Activated T-helper 1 cell treated with anti-CD3 and anti-CD28 coated beads, Interleukin-12 subunit alpha, Interleukin-12 subunit beta, Interleukin-2, Interleukin-4 antibody, amounts not matched to agents 30 ng/mL and 10 ng/mL and 1 ng/mL, durations not matched to agents 14 hours and 24 hours and 36 hours (primary cell): ENCODE measurements at places on chromosomes 1 and 21. TPM values are rescaled to one million over a fixed set of nuclear protein-coding genes. Genes with fewer than 3 reads are reported as not detected.

- no peaks in the 10 kb centered on the region for H3K27me3 ChIP-seq
- H3K27ac ChIP-seq: peak overlapping the region; percentile 24
- no peak for DNase-seq
- no peak overlapping the region for H3K4me3 ChIP-seq
Observed at GRCh38 chr1:212121779-212122178, 86.2 kb downstream of the DTL start.

GRCh38 chr1:200334661-200335256, 75.1 kb downstream of the ZNF281 start:
- no peaks in the 10 kb centered on the region for H3K36me3 ChIP-seq
- H3K4me3 ChIP-seq: no peak overlapping the region
- peaks cover 4% of the 10 kb centered on the region for H3K27me3 ChIP-seq
- H3K4me1 ChIP-seq: peaks cover 19% of the 10 kb centered on the region

Gene DPT
- not detected in 2 replicates for total RNA-seq

- DNase-seq: no peak
- H3K36me3 ChIP-seq: no peaks in the 10 kb centered on the region
- H3K4me1 ChIP-seq: no peaks in the 10 kb centered on the region
- H3K27me3 ChIP-seq: peaks cover 2% of the 10 kb centered on the region
Observed at GRCh38 chr21:34762786-34763185, 94.0 kb downstream of the CLIC6 start.

Gene BSND
- not detected in 2 replicates for total RNA-seq

Gene FAM76A
- 9.9 and 13.1 TPM in 2 replicates for total RNA-seq

GRCh38 chr1:18001725-18002124, 105.9 kb upstream of the IGSF21 start:
- no peak overlapping the region for H3K27ac ChIP-seq
- H3K27me3 ChIP-seq: peaks cover 2% of the 10 kb centered on the region
- no peak overlapping the region for H3K4me3 ChIP-seq
- no peaks in the 10 kb centered on the region for H3K4me1 ChIP-seq

Gene WNT9A
- not detected in 2 replicates for total RNA-seq

Gene SLAMF1
- total RNA-seq: 118 TPM in 2 replicates

- no peak for DNase-seq
- H3K4me3 ChIP-seq: no peak overlapping the region
- no peak overlapping the region for H3K27ac ChIP-seq
- peaks cover 4% of the 10 kb centered on the region for H3K27me3 ChIP-seq
Observed at GRCh38 chr1:84379138-84379916, 19.0 kb upstream of the DNASE2B start.
